ENCODE measurements at places on chromosomes 12 and 14.

GRCh38 chr14:51129130-51129529 lies 34.2 kb upstream of the TRIM9 start:
- DNase-seq = peak; percentile 18

GRCh38 chr12:24554612-24555295 lies 394.1 kb downstream of the BCAT1 start:
- DNase-seq = no peak

- DNase-seq = no peak
Observed at GRCh38 chr12:81295251-81295650, 217.4 kb downstream of the ACSS3 start.

DNA sequence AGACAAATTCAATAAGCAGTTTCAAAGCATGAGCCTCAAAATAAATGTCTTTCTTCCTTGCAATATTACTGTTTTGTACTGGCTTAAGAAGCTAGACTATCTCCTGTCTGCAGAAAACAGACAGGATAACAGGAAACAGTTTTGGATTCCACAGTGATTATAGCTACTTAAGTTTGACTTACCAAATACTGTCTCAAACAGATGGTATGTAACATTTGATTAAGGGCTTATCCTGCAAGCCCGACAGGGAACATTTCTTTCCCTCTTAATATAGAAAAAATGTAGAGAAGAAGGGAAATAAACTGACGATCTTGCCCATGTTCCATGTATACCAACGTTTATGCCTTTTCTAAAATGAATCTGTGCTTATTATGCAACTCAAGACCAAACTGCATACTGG lies 179.9 kb upstream of the EEA1 start:
- no peak for DNase-seq

GRCh38 chr12:40727774-40728483 lies 35.7 kb downstream of the CNTN1 start:
- peak; percentile 65 for DNase-seq

GRCh38 chr12:123071099-123071800 lies 79.6 kb downstream of the PITPNM2 start:
- DNase-seq = no peak

Data from BE2C (cell line).